Sigmoid colon (tissue), 7 donors: ENCODE measurements at places on chromosomes 1 and 21. TPM values are rescaled to one million over a fixed set of nuclear protein-coding genes. Genes with fewer than 3 reads are reported as not detected.
A peak's percentile ranks its signal among the peaks of the same experiment; 100 is the strongest.

DNA sequence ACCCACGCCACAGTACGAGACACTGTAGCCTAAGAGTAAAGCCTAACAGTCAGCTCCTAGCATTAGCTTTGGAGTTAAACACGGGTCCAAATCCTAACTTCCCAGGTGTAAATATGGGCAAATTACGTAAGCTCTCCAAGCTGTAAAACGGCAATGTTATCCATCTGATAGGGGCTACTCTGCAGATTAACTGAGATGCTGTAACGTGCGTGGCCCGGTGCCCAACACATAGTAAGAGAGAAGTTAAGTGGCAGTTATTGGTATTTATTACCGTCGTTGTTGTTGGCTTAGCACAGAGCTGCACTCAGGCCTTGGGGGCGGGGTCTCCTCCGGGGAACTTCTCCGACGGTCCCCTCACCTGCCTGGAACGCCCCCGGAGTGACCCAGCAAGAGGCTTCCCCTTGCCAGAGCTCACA is 457 bp downstream of the TRAPPC3 start:
- H3K27ac ChIP-seq = peak overlapping the region; percentile 97
- H3K4me1 ChIP-seq = no peaks in the 10 kb centered on the region
- H3K27me3 ChIP-seq = no peaks in the 10 kb centered on the region
- no peak for DNase-seq
- H3K4me3 ChIP-seq = peak overlapping the region; percentile 91

GRCh38 chr1:158150523-158150922 is 30.2 kb upstream of the CD1D start:
- H3K27me3 ChIP-seq = no peaks in the 10 kb centered on the region
- peaks cover 24% of the 10 kb centered on the region for H3K4me1 ChIP-seq
- DNase-seq = no peak
- H3K4me3 ChIP-seq = no peak overlapping the region

- H3K27me3 ChIP-seq = no peaks in the 10 kb centered on the region
- no peaks in the 10 kb centered on the region for H3K36me3 ChIP-seq
- no peak overlapping the region for H3K27ac ChIP-seq
Observed at GRCh38 chr1:112144733-112145426, 155.4 kb upstream of the KCND3 start.

- DNase-seq = peak; percentile 89
- H3K4me1 ChIP-seq = peaks cover 21% of the 10 kb centered on the region
- H3K27ac ChIP-seq = peak overlapping the region; percentile 62
- H3K36me3 ChIP-seq = peaks cover 9% of the 10 kb centered on the region
Observed at GRCh38 chr1:155166471-155167165, 6.5 kb downstream of the KRTCAP2 start.

GRCh38 chr1:109716570-109717090 is 4.6 kb downstream of the GSTM5 start:
- no peak overlapping the region for H3K27ac ChIP-seq
- no peak for DNase-seq
- H3K36me3 ChIP-seq = no peaks in the 10 kb centered on the region
- peaks cover 11% of the 10 kb centered on the region for H3K4me1 ChIP-seq
- no peak overlapping the region for H3K4me3 ChIP-seq

DNA sequence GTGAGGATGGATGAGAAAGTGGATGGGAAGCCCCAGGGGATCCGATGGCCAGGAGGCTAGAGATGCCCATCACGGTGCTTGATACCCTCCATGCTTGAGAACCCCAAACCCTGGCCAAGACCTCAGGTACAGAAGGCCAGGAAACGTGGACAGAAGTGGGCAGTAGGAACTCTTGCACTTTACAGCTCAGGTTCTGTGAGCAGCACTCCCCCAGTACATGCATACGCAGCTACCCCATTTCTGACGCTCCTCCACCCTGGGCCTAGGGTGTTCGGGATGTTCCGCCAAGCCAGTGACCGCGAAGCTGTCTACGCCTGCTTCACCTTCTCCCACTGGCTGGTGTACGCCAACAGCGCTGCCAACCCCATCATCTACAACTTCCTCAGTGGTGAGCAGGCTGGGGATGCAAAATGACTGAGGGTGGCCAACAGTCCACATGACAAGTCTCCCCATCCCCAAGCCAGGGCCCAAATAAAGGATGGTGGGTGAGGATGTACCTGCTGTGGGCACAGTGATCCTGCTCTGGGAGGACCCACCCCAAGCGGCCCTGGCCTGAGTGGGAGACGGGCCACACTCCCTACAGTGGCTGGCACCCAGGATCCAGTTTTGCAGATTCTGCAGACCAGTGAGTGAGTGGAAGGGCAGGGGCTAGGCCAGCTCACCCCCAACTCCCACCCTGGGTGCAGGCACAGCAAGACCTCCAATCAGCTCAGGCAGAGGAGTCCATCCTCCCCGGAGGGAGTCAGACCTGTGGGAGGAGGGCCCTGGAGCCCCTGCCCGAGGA is 7.4 kb downstream of the HCRTR1 start:
- no peak for DNase-seq
- no peak overlapping the region for H3K4me3 ChIP-seq
- H3K36me3 ChIP-seq = peaks cover 16% of the 10 kb centered on the region
- peaks cover 30% of the 10 kb centered on the region for H3K4me1 ChIP-seq
- no peaks in the 10 kb centered on the region for H3K27me3 ChIP-seq

DISP1 gene
- total RNA-seq = 20.9 TPM

MATN1 gene
- 0.36 TPM for total RNA-seq

CYYR1 gene
- 4.8 TPM for total RNA-seq
